ENCODE measurements at places on chromosomes 6 and 20.

DNA sequence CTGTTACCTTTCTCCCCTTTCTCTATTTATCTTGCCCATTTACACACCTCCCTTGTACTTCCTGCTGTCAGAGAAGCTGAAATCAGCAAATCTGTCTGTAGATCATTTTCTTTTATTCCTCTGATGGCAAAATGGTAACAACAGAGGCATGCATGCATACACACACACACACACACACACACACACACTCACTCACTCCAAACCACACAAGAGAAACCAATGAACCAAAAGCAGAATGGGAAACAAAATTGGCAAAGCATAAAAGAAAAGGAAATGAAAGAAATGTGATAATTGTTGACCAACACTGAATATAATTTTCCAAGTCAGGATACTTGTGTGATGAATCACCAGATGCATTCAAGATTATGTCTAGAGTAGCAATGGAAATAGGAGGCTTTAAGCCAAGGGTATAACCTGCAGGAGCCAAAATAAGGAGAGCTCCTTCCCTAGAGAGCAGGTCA, 172.4 kb downstream of the PLCB4 start:
- no peak for DNase-seq

GRCh38 chr6:106538145-106538544, 91.2 kb downstream of the RTN4IP1 start:
- no peak for DNase-seq

- no peak for DNase-seq
Observed at GRCh38 chr20:3934624-3935023, 45.4 kb downstream of the PANK2 start.

- no peak for DNase-seq
Observed at GRCh38 chr6:53327017-53327395, 21.7 kb downstream of the ELOVL5 start.

GRCh38 chr6:2658788-2659187, 91.9 kb downstream of the MYLK4 start:
- no peak for DNase-seq

- no peak for DNase-seq
Observed at GRCh38 chr6:87623248-87623647, 33.3 kb downstream of the ORC3 start.

DNA sequence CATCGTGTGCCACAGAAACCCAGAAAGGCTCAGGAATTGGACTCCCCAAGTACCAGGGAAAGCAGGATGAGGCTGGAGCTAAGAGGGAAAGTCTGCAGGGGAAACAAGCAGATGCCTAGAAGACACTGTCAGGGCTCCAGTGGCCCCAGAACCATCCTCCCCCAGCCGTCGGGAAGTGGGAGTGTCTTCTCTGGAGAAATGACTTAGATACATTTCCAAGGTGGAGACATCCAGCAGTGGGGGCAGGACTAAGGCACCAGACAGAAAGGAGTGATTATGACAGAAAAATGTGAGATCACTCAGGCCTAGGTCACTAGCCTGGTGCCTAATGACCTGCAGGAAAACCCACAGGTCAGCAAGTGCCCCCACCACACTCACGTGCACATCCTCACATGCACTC, 36.0 kb upstream of the VSX1 start:
- DNase-seq, result no peak

GRCh38 chr6:51260003-51260402, 441.3 kb downstream of the TFAP2B start:
- DNase-seq, result no peak

DNA sequence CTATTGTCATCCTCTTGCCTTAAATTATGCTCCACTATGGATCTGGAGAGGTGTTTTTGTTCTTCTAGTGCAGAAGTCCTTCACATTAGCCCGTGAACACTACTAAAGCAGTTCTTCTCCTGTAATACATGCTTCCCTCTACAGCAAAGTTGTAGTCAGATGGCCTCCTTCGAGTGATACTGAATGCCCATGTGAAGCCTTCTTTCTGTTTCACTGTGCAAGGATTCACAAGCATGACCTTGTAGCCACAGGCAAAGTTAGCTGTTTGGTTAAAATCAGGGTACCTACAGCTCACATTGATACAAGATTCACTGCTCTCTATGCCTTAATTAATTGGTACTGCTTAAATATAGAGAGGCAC, 47.6 kb downstream of the ARHGAP18 start:
- DNase-seq, result no peak

- no peak for DNase-seq
Observed at GRCh38 chr20:17565169-17565845, 4.6 kb upstream of the DSTN start.

GRCh38 chr6:155088856-155089255, 93.7 kb downstream of the TIAM2 start:
- DNase-seq, result no peak

DNA sequence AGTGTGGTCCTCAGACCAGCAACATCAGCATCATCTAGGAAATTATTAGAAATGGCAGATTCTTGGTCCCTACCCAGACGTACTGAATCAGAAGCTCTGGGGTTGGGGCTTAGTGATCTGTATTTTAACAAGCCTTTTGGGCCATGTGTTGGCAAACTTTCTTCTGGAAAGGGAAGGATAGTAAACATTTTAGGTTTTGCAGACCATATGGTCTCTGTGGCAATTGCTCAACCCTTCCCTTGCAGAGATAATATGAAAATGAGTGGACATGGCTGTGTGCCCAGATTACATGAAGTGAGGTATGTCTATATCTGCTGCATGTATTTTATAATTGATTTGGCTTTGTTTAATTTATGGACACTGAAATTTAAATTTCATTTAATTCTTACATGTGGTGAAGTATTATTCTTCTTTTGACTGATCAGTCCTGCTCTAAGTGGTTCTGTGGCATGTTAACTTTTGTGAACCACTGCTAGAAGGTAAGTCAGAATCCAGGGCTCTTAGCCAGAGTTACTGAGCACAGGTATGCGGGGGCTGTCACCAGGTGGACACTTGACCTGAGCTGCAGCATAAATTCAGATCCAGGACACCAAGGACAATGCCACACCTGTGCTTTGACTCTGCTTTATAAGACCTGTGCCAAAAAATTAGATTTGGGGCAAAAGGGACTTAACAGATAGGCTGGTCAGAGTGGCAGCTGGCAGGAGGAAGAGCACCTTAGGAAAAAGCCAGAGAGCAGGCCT, 43.2 kb downstream of the LY86 start:
- DNase-seq, result no peak

- DNase-seq, result no peak
Observed at GRCh38 chr6:136212608-136213007, 37.5 kb downstream of the MTFR2 start.

DNA sequence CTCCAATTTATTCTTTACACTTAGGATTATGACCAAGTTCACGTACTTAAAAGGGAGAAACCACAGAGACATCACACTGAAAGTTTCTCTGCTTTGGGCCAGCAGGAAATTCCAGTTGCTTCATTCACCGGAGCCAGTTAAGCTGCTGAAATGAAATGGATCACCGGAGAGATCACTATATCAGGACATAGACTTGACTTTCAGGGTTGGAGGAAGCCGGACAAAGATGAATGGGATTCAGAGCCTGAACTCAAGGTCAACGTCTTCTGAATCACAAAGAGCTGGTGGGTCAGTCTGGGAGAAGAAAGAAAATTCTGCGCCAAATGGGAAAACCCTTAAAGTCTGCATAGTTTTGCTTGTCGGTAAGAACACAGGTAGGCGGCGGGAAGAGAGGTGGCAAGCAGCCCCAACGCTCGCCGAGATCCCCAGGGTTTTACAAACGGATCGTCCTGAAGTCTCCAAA, 81.9 kb upstream of the CCDC28A start:
- DNase-seq, result no peak

GRCh38 chr20:63049561-63050221, 42.9 kb upstream of the BHLHE23 start:
- DNase-seq, result no peak

DNA sequence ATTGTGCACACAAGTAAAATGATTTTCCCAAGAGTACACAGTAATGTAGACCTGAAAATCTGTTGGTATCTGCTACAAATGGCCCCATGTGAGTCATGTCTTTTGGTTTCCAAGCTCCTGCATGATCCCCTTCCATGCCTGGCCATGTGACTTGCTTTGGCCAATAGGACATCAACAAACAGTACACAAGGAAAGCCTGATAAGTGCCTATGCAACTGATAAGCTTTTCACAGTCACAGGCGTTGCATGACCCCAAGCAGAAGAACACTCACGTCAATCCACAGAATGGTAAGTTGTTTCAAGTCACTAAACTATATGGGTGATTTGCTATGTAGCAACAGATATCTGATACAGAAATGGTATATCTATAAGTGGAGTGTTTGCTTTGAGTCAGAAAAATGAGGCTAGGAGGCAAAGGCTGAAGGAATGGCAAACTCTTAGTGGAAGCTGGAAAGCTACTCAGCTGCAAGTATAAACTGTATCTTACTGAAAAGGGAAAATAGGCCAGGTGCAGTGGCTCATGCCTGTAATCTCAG, 160.1 kb upstream of the BEND3 start:
- DNase-seq, result no peak

DNA sequence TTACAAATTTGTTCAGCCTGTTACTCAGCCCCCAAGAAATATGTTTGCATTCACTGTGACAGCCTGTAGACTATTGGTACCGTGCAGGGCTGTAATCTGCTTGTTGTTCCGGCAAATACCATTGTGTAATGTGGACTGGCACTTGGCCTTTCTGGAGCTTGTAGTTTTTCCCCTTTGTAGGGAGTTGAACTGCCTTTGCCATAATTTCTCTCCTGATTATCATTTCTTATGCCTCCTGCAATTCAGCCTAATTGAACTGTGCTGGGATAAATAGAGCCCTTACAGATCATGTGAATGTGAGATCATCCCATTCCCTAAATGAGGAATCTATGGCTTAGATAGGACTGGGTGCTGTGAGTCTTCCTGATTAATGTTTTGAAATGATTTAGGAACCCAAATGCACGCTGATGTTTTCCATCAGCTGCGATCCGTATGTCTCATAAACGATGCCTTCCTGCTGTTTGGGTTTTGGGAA, 185.1 kb downstream of the JARID2 start:
- DNase-seq, result no peak

DNA sequence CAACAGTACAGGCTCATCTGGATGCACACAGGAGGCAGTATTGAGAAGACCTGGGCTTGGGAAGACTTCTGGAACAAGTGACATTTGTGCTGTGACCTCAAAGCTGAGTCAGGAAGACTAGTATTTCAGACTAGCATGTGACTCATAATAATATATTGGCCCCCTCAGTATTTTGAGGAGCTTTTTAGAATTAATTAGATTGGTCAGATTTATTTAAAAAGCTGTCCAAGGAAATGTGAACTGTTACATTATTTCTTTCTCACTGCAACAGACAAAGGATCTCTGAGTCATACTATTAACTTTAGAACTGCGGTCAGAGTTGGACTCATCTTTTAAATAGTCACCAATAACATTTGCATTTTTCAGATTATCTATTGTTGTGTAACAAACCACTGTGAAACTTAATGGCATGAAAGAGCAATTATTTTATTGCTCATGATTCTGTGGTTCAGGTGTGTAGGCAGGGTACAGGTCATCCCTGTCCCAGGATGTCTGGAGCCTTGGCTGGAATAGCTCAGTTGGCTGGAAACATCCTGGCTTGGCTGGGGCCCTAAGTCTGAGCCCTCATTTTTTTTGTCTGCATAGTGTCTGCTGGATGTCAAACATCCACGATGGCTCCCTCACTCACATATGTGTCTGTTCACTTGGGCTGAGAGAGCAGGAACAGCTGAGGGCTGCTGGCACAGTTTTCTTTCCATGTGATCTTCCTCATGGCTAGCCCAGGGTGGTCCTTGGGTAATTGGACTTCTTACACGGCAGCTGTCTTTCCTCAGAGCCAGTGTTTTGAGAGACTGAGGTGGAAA, 46.9 kb downstream of the MAP3K4 start:
- DNase-seq, result no peak

DNA sequence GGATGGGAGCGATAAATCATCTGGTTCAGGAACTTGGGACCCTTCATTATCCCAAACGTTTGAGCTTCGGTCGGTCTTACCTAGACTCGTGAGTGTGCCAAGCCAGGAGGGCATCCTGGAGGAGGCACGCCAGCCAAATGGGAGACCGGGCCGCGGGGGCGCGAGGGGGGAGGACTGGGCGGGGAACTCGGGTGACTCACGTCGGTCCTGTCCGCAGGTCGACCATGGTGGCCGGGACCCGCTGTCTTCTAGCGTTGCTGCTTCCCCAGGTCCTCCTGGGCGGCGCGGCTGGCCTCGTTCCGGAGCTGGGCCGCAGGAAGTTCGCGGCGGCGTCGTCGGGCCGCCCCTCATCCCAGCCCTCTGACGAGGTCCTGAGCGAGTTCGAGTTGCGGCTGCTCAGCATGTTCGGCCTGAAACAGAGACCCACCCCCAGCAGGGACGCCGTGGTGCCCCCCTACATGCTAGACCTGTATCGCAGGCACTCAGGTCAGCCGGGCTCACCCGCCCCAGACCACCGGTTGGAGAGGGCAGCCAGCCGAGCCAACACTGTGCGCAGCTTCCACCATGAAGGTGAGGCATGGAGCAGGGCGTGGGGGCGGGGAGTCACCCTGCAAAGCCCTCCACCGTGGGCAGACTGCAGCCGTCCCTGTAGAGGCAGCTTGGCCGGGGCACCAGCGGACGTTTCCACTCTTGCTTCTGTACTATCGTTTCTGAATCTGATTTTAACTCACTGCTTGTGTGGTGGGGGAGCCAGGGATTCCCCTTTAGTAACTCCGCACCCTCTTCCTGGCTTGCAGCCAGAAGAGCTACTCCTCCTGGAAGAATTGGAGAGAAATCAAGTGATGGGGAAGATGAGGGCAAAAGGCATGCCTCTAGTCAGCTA, 2.7 kb downstream of the BMP2 start:
- DNase-seq, result peak; percentile 61

DNA sequence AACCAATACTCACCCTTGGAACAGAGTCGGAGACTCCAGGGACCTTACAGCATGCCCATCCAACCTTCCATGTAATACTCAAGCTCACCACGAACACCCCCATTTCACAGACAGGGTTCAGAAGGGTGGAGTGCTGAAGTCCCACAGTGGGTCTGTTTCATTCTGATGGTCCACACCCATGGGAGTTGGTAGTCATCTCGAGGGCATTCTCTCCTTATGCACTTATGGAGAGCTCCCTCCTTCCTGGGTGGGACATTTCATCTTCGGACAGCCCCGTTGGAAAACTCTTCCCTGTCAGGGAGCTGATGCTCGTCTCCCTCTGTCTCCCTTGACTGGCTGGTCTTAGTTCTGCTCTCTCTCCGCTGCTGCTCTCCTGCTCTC, 38.9 kb downstream of the COX4I2 start:
- DNase-seq, result no peak

GRCh38 chr6:72425003-72425681, 196.7 kb upstream of the KCNQ5 start:
- no peak for DNase-seq

GRCh38 chr6:12602951-12603672, 113.5 kb upstream of the PHACTR1 start:
- DNase-seq, result no peak

Data from mesothelial cell of epicardium (in vitro differentiated cells).